ENCODE measurements at places on chromosomes 6 and 20.

DNA sequence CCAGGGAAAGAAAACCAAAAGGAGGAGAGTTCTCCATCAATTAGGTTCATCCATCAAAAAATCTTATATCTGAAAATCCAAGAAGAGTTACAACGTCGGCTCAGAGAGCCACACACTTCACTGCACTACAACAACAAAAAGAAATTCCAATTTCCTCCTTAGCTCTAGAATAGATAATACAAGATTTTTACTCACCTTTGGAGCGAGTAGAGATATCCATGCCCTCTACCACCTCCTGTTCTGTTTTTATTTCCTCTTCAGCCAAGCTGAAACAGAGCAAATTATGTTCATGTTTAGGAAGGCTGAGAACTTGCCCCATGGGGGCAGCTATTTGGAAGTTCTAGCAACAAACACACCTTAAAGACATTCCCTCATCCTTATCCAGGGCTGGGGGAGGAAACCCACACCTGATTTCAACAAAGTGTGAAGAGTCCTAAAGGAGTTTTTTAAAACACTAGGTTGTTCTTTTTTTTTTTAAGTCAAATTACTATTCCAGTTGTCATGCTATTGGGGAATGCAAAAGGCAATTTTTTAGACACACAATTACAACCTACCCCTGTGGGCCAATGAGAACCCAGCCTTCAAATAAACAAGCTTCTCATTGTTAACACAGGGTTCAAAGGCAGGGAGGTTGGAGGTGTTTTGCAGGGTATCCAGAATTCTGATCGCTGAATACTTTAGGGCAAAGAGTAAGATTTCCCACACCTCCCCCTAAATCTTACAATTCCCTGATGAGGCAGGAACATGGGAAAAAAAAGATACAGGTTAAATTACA is 8.7 kb downstream of the ZMYND8 start:
- no peak for DNase-seq

DNA sequence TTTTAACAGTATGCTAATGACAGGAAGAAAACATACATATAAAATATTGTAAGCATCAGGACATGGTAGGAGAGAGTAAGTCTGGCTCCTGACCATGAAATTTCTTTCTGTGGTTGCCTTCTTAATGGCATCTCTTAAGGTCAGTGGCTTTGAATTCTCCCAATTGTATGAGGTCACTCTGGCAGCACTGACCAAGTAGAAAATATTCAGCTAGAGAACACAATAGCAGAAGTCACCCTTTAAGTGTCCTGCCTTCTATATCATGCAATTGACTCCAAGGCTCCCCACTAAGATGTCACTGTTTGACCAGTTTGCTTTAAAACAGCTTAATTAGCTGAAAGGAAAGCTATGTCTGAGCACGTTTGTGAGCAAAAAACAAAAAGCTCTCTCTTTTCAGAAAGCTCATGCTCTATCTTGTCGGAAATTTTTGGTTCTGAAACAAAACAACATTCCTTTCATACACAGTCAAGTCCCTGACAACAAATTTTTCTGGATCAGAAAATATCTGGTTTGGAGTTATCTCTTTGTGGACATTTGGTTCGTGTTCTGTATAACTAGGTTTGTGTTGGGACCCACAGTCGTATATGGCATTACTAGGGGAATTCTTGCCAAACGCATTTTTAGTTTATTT is 120.9 kb upstream of the IFNGR1 start:
- no peak for DNase-seq

DNA sequence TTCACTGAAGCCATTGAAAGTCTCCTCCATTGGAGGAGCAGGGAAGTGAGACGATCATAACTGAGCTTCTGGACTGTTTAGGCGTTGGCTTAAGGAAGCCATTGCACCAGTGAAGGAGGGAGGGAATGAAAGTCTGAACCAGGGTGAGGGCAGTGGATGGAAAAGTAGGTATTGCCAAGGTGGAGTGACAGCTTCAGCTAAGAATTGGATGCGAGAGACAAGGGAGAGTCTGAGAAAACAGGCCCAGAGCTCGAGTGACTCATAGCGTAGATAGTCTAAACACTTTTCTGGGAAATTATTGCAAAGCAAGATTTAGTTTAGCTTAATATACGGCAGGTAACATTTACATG is 4.5 kb downstream of the DSP start:
- DNase-seq: no peak

GRCh38 chr20:61664556-61665320 is 400.9 kb downstream of the TAF4 start:
- no peak for DNase-seq

DNA sequence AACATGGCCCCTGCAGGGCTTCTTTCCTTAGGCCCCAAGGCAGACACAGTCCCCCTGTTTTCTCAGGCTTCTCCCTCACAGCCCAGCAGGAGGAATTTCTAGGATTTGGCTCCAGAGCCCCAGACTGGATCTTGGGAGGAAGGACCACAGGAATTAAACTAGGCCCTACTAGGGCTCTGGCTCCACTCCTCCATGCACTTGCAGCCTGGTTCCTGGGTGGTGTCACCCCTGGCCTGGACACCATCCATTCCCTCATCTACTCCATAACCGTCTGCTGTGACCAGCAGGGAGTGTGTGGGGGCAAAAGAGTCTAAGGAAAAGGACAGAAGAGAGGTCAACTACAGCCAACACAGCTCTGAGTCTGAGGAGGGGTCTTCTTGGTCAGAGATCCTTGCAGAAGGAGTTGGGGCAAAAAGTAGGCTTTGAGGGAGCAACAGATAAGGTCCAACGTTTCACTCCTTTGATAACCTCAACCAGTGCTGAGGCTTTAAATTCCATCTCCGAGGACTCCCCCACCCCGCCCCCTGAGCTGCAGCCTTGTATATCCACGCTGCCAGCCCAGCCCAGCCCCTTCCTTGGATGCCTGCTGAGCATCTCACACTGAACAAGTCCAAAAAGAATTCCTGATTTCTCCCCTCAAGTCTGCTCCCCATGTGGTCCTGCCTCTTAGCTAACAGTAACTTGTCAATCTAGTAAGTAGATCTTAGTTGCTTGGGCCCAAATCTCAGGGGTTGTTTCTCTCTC is 27.9 kb upstream of the SPDEF start:
- no peak for DNase-seq
